Erythroblast (primary cell): ENCODE measurements at places on chromosomes 7 and 10.
A peak's percentile ranks its signal among the peaks of the same experiment; 100 is the strongest.

DNA sequence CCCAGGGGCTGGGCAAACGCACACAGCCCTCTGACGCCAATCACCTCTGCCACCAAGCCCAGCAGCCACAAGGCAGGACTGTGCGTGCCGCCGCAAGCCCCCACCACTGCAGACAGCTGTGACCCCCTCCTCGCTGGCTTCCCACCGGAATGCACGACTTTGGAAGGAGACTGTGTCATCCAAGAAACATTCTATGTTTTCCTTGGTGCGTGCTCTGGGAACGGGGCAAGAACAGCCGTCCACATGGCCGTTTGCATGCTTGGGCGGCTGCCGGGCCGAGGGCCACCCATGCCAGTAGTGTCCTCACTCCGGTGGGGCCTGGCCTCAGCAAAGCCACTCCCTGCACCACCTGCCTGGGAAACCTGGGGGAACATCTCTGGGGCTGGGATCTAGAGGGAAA lies 17.6 kb upstream of the ELN start:
- no peak for DNase-seq

DNA sequence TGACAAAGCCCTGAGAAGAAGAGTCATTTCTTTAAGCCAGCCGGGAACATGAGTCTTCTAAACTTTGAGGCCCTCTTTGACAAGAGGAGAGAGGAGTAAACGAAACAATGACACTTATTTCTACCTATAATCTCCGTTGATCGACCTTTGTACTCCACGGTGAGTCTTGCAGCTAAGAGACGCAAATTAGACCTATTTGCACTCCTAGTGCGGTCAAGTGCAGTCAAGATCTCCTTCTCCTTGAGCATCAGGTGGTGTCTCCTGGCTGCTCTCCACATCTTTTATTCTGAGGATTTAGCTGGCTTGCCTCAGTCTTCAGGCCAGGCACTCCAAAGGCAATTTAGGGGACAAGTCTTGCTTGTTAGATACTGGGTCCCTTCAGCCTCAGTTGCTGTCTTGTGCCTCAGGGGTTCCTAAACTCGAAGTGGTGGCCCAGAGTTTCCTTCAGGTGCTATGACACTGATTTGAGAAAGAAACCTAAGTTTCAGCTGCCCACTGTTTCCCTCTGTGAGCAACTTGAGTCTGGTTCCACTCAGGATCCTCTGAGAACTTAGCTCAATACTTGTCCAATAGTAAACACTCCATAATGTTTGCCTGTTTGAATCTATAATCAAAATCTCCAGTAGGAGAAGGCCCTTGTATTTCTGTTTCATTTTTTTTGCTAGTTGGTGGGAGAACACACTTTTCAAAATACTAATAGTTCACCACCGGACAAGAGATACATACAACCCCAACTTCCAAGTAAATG lies 312.9 kb downstream of the RNLS start:
- DNase-seq = no peak

GRCh38 chr10:44908066-44908749 lies 2.9 kb upstream of the TMEM72 start:
- no peak for DNase-seq

- no peak for DNase-seq
These were observed 99.5 kb upstream of the MXI1 start for GRCh38 chr10:110107887-110108286.

- no peak for DNase-seq
These were observed 22.9 kb upstream of the ELFN1 start for GRCh38 chr7:1646957-1647891.

GRCh38 chr10:102738692-102739121 lies 5.0 kb upstream of the WBP1L start:
- DNase-seq = no peak

- DNase-seq = no peak
These were observed 3.2 kb downstream of the FIS1 start for GRCh38 chr7:101241443-101242349.

DNA sequence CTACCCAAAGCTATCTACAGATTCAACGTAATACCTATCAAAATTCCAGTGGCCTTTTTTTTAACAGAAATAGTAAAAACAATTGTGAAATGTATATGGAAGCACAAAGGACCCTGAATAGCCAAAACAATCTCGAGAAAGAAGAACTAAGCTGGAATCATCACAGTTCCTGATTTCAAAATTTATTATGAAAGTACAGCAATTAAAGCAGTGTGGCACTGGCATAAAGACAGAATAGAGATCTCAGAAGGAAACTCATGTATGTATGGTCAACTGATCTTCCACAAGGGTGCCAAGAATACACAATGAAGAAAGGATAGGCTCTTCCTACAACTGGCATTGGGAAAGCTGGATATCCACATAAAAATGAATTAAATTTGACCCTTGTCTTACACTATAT lies 23.2 kb downstream of the PNLIPRP3 start:
- DNase-seq = no peak

GRCh38 chr7:105037319-105037718 lies 23.3 kb downstream of the KMT2E start:
- DNase-seq = no peak

DNA sequence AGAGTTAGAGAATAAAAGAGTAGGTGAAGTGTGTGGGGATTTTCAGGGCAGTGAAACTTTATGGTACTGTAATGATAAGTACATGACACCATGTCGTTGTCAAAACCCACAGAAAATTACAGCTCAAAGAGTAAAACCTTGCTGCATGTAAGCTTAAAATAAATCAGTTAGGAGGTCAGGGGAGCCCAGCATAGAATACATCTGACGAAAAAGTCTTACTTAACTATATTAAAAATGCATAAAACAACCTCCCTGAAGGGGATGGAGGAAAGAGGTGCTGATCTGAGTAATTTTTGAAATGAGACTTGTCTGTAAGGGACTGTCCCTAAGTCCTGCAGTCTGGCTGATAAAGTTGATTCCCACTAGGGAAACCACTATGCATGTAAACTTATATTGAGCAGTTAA lies 49.8 kb upstream of the AKR1E2 start:
- no peak for DNase-seq

DNA sequence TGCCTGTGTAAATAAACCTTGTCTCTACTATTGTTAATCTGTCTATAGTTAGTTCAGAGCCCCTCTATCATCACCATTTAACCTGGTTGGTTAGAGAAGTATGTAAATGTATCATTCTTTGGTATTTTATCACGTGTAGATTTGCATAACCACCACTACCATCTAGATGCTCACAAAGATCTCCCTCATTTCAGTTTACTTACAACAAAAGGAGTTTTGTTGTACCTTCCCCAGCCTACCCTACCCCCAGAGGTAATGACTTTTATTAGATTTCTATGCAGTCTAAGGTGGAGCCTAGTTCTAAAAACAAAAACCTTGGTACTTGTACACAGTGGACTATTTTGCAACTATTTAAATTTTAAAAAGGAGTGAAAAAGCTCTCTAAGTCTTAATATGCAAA lies 17.5 kb downstream of the ACADSB start:
- DNase-seq = no peak

DNA sequence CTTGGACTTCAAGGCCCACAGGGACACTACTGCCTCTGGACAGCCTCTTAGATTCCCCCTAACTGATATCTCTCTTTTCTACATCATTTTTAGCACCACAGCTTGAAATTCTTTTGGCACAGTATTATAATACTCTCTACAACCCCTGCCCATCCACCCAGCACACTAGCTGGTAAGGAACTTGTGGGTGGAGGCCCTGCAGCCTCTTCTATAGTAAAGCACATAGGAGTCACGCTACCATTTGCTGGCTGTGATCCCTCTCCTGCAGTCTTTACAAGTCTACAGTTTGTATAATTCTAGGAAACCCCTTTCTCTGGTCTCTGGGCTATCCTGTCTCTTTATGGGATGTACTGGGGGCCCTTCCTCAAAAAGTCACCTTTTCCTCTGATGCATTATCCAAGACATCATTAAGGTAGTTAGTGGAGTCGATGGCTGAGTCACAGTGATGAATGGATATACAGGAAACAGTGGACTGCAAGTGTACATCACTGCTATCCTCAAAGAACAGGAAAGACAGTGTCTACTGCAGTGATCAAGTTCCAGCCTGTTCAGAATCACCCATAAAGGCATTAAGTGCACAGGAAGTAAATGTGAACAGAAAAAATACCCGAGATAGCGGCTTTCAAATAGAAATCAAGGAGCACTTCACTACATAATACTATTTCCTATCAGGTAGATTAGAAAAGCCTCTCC lies 54.4 kb downstream of the STK17A start:
- DNase-seq = no peak

GRCh38 chr7:28533731-28534531 lies 121.6 kb downstream of the CREB5 start:
- DNase-seq = no peak

GRCh38 chr7:116265881-116266280 lies 55.5 kb downstream of the TES start:
- no peak for DNase-seq

GRCh38 chr10:5443429-5443828 lies 31.1 kb downstream of the NET1 start:
- DNase-seq = peak; percentile 51

- no peak for DNase-seq
These were observed 3.5 kb upstream of the FAM171A1 start for GRCh38 chr10:15374566-15374965.

DNA sequence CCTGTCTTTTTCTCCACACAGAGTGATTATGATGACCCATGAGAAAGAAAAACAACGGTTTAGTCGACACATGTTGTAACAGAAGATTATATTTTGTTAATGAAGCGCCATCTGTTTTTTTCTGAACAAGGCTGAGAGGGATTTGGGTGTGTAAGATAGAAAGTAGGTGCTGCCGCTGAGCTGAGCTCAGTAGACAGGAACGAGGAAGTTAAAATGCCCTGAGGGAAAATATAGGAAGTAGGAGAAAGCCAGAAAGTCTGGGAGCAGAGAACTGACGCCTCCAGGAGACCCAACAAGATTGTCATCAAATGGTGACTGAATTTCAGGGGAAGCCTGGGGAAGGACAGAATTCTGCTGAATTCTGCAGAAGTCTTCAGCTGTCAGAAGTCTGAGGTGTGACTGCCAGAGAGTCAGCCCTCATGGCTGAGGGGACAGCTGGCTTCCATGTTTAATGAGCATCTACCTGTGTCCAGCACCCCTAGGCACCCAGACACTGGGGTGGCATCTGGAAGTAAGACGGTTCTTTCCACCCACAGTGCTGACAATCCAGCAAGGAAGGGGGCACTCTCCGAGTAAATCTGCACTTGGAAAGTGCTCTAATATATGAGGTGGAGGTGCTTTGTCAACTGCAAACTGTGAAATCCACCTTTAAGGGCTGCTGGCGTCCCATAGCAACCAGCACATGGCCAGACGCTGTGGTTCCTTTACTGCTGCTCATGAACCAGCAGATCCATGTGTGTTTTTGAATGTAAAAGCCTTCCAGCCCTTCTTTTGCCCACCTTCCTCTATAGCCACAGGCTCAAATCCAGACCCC lies 12.5 kb upstream of the TSPAN15 start:
- DNase-seq = no peak

GRCh38 chr7:135359615-135360014 lies 126.0 kb downstream of the STRA8 start:
- no peak for DNase-seq

DNA sequence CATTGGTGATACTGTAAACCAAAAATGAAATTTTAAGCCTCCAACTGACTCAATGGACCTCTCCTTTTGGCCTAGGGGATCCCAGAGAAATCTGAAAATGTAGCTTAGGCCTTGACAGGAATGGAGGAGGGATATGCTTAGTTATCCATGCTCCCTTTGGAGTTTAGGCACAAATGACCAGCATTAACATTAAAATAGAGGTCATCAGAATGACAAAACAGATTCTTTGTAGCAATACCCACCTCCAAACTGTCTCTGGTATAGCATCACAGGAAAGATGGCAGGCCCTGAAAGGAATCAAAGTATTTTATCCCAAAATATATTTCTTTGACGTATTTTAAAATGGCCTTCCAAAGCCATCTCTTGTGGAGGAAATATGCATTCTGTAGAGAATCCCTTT lies 39.1 kb upstream of the LRRN3 start:
- no peak for DNase-seq

GRCh38 chr10:98013122-98013521 lies 17.3 kb downstream of the CRTAC1 start:
- no peak for DNase-seq

DNA sequence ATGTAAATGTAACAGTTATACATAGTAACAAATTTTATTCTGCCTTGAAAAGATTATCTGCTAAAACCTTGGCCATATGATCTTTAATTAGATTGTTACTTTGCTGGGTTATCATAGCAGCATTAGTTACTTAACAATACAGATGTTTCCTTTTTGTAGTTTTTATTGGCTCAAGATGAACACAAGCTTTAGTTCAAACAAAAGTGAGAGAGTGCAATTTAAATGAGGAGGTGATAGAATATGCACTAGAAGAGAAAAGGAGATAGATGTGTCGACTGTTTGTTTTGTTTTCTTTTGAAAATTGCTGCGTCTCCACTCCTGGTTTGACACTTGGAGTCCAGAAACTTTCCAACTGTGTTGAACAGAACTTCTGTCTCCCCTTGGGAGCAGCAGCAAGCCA lies 91.4 kb upstream of the CAV2 start:
- no peak for DNase-seq

DNA sequence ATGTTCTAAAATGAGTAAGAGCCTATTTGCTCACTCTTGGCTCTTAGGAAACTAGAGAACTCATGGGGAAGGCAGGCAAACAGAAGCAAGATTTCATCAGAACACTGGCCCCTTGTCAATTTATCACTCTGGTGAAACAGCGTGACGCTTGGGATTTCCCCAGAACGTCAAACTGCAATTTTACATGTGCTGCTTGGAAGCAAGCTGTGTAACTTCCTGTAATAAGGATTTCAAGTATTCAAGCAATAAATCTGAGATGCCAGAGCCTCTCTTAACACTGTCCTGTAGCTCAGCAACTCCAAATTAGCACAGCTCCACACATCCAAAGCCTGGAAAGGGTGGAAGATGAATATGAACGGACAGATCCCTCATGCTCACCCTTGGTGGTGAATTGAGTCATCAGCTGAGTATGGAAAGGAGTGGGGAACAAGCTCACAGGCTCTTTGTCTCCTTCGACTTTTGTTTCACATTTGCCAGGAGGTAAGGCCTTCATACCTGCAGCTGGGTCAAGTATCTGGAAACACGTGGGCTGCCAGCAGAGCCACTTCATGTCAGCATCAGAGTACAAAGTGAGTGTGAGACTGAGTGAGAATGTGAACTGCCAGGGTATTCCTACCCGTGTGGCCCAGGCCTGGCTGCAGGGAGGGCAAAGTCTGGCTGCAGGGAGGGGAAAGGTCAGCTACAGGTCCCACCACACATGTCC lies 140.4 kb upstream of the NAMPT start:
- no peak for DNase-seq

DNA sequence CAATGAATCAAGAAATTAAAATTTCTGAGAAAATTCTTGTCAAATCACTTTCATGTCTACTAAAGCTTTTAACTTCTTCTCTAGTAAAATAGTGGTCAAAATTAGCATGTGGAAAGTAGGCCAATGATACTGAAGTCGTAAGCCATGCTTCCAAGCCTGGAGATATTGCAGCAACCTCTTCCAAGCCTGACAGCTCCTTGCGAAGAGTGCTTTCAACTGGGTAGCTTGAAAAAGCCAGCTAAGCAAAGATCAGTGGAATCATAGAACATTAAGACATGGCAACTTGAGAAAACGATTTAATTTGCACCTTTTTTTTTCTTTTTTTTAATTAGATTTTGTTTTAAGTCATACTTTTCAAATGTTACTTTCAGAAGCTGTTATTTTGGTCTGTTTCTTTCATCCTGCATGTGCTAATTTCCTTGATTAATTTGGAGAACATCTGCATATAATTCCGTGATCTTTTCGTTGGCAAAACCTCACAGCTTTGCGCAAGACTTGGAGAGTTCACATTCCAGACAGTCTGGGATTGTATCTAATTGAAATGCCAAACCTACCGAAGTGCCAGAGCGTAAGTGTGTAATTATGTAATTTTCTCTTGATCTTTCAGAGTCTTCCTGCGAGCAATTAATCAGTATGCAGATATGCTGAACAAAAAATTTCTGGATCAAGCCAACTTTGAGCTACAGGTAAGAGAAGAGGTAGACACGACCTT lies 142.2 kb upstream of the INSYN2A start:
- no peak for DNase-seq
